ENCODE measurements at places on chromosomes 2 and 18. TPM values are rescaled to one million over a fixed set of nuclear protein-coding genes. Genes with fewer than 3 reads are reported as not detected.

DNA sequence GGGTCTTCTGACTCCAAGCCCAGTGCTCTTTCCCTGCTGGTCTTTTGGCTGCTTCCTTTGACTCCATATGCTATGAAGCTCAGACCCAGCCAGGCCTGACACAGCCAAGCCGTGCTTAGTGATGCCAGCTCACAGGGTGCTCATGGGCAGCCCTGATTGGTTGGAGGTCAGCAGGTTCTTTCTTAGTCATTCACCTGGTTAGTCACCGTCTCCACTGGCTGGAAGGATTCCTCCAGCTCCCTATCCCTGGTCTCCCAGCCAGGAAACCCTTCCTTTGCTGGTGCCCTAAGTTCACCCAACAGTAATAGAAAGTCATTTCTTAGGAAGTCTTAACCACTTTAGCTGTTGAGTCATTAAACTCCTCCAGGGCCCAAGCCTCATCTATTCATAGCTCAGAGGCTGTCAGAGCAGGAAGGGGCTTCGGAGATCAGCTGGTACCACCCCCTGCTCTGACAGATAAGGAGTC is 3.9 kb downstream of the KCNK3 start:
- DNase-seq = peak; percentile 71
- no peak overlapping the region for H3K4me3 ChIP-seq
- H3K27me3 ChIP-seq = no peaks in the 10 kb centered on the region
- H3K36me3 ChIP-seq = no peaks in the 10 kb centered on the region

DNA sequence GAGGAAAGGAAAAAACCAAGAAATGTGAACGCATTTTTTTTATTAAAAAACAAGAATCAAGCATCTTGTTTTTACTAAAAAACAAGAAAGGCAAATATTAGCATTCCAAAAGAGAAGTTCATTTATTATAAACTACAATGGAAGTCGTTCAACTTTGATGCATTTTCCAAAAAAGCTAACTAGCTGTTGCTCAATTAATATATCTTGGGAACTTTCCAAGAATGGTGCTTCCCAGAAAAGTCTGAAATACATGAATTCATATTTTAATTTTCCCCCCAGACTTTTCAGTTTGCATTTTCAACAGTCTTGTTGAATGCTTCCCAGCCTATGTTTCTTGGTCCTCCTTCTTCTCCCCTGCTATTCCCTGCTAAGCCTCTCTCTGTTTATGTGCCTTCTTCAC is 7.5 kb upstream of the RND3 start:
- no peaks in the 10 kb centered on the region for H3K4me1 ChIP-seq
- DNase-seq = no peak
- H3K27me3 ChIP-seq = no peaks in the 10 kb centered on the region
- no peak overlapping the region for H3K27ac ChIP-seq

Gene CD207
- 0.78 TPM for total RNA-seq

Gene KCNE4
- 10.9 TPM for total RNA-seq

Gene TRABD2A
- 1.1 TPM for total RNA-seq

Gene CCL20
- total RNA-seq = 0.45 TPM

DNA sequence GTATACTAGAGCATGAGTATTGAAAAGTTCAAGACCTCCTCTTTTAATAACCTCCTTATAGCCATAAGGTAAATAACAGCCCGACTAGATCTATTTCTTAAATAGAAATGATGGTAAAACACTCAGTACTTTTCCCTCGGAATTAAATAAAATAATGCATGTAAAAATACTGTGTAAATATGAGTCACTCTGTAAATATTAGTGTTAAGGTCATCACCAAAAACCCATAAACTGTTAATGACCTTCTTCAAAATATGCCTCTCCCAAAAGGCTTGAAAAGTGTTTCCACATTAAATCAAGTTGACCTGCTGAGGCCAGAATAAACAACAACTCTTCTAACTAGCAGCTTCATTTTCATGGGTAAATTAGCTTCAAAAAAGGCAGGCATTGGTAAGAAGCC is 25.3 kb upstream of the BZW1 start:
- no peaks in the 10 kb centered on the region for H3K27me3 ChIP-seq
- no peak for DNase-seq
- H3K4me1 ChIP-seq = no peaks in the 10 kb centered on the region
- H3K36me3 ChIP-seq = no peaks in the 10 kb centered on the region
- H3K4me3 ChIP-seq = no peak overlapping the region

Gene GCKR
- total RNA-seq = 2.4 TPM

DNA sequence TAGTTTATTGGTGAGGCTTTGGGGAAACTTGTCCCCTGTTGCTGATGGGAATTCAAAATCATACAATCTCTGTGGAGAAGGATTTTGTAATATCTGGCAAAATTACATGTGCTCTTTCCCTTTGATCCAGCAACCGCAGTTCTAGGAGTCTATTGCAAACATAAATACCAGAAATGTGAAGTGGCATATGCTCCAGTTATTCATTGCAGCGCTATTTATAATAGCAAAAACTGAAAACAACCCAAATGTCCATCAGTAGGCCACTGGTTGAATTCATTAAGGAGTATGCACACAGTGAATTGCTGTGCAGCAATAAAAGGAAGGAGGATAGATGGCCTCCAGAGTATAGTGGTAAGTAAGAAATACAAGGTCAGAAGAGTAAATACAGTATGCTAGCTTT is 76.5 kb downstream of the HNRNPLL start:
- no peak overlapping the region for H3K4me3 ChIP-seq
- H3K36me3 ChIP-seq = no peaks in the 10 kb centered on the region
- H3K27ac ChIP-seq = no peak overlapping the region
- DNase-seq = no peak
- no peaks in the 10 kb centered on the region for H3K4me1 ChIP-seq
- H3K27me3 ChIP-seq = no peaks in the 10 kb centered on the region

- DNase-seq = no peak
- H3K4me3 ChIP-seq = no peak overlapping the region
- no peaks in the 10 kb centered on the region for H3K27me3 ChIP-seq
- H3K36me3 ChIP-seq = no peaks in the 10 kb centered on the region
- H3K4me1 ChIP-seq = no peaks in the 10 kb centered on the region
- H3K27ac ChIP-seq = no peak overlapping the region
These were observed 75.4 kb upstream of the UBE2E3 start for GRCh38 chr2:180905002-180905401.

DNA sequence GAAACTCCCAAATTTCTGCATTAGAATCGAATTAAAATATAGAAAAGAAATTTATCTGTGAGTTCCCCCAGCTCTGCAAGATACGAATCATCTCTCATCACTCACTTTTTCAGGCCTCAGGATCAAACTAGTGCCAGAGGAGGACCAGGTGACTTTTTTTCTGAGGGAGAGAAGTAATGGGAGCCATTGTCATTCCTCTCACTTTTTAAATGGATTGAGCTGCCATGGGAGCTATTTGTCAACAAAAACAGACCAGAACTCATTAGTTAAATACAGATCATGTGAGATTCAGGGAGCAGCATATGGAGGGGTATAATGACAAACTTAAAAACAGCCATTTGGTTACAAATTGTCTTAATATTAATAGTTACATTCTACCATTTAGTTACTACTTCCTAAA is 594.4 kb downstream of the DPP10 start:
- DNase-seq = no peak
- H3K4me1 ChIP-seq = no peaks in the 10 kb centered on the region

- no peaks in the 10 kb centered on the region for H3K4me1 ChIP-seq
- H3K27me3 ChIP-seq = no peaks in the 10 kb centered on the region
- no peak for DNase-seq
These were observed 255.0 kb downstream of the CAMKMT start for GRCh38 chr2:44616667-44617155.

GRCh38 chr2:147826278-147827087 is 18.3 kb upstream of the ACVR2A start:
- H3K4me3 ChIP-seq = no peak overlapping the region
- no peak overlapping the region for H3K27ac ChIP-seq
- H3K27me3 ChIP-seq = no peaks in the 10 kb centered on the region

GRCh38 chr2:27856386-27856785 is 33.8 kb downstream of the RBKS start:
- no peaks in the 10 kb centered on the region for H3K4me1 ChIP-seq
- H3K36me3 ChIP-seq = no peaks in the 10 kb centered on the region
- H3K27ac ChIP-seq = no peak overlapping the region
- no peak for DNase-seq

- H3K27me3 ChIP-seq = no peaks in the 10 kb centered on the region
- H3K27ac ChIP-seq = no peak within 1 kb of the TSS
- no peaks in the 10 kb centered on the region for H3K36me3 ChIP-seq
- no peaks in the 10 kb centered on the region for H3K4me1 ChIP-seq
- peak; percentile 69 for DNase-seq
These were observed at the start of gene STAT4 for GRCh38 chr2:191150600-191151330. STAT4 (minus strand) TSS chr2:191150994; CDS start chr2:191148203, 2,791 bp downstream.

DNA sequence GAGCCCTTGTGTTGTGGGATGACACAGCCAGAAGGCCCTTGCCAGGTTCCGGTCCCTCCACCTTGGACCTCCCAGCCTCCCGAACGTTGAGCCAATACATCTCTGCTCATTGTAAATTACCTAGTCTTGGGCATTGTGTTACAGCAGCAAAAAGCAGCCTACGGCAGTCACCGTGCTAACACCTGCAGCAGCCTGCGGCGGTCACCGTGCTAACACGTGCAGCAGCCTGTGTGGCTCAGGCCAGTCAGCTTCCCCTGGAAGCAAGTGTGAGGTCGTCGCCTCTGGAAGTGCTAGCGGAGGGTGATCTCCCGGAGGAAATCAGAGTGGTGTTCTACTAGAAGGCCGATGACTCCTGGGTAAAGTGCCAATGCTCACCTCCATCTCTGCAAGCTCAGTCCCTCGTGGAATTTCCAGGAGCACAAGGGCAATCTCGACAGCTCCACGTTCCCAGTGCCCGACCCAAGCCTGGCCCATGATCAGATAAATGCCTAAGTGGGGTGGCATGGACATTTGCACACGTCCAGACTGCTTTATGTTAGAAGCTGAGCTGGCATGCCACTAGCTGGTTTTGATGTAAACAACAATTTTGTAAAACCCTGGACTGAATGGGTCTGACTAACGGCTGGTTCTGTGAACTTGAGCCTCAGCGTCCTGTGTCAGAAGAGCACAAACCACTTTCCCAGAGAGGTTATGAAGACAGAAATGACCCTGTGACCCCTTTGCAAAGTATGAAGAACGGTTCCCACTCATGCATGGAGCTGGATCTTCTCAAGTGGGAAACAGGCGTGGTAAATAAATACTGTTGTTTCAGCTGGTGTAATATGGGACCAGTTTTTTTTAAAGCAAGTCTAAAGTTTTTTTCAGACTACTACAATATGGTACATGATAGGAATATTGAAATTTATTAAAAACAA is 11.4 kb upstream of the CNDP1 start:
- DNase-seq = no peak
- H3K27ac ChIP-seq = no peak overlapping the region
- no peaks in the 10 kb centered on the region for H3K4me1 ChIP-seq
- H3K4me3 ChIP-seq = no peak overlapping the region
- no peaks in the 10 kb centered on the region for H3K27me3 ChIP-seq
- H3K36me3 ChIP-seq = no peaks in the 10 kb centered on the region

Gene MROH2A
- not detected for total RNA-seq

- no peaks in the 10 kb centered on the region for H3K4me1 ChIP-seq
- H3K36me3 ChIP-seq = no peaks in the 10 kb centered on the region
- DNase-seq = no peak
- no peak overlapping the region for H3K4me3 ChIP-seq
These were observed 64.7 kb upstream of the KLF7 start for GRCh38 chr2:207230261-207231105.

- H3K4me3 ChIP-seq = no peak overlapping the region
- H3K27me3 ChIP-seq = no peaks in the 10 kb centered on the region
- H3K27ac ChIP-seq = no peak overlapping the region
These were observed 402.8 kb downstream of the TXNL1 start for GRCh38 chr18:56235481-56236013.

Gene PID1
- total RNA-seq = 88.6 TPM

- H3K36me3 ChIP-seq = no peaks in the 10 kb centered on the region
- H3K27ac ChIP-seq = no peak overlapping the region
- H3K4me3 ChIP-seq = no peak overlapping the region
- no peaks in the 10 kb centered on the region for H3K4me1 ChIP-seq
- DNase-seq = no peak
- H3K27me3 ChIP-seq = no peaks in the 10 kb centered on the region
These were observed 283.4 kb upstream of the PARD3B start for GRCh38 chr2:204261846-204262245.

- no peak overlapping the region for H3K4me3 ChIP-seq
- no peaks in the 10 kb centered on the region for H3K27me3 ChIP-seq
- H3K4me1 ChIP-seq = peaks cover 1% of the 10 kb centered on the region
- H3K36me3 ChIP-seq = peaks cover 7% of the 10 kb centered on the region
- H3K27ac ChIP-seq = no peak overlapping the region
These were observed 15.9 kb downstream of the ZNF638 start for GRCh38 chr2:71347517-71347916.

GRCh38 chr18:36352384-36352783 is 54.9 kb downstream of the FHOD3 start:
- DNase-seq = no peak
- H3K36me3 ChIP-seq = no peaks in the 10 kb centered on the region
- H3K27me3 ChIP-seq = no peaks in the 10 kb centered on the region
- H3K4me1 ChIP-seq = no peaks in the 10 kb centered on the region
- no peak overlapping the region for H3K27ac ChIP-seq
- H3K4me3 ChIP-seq = no peak overlapping the region

DNA sequence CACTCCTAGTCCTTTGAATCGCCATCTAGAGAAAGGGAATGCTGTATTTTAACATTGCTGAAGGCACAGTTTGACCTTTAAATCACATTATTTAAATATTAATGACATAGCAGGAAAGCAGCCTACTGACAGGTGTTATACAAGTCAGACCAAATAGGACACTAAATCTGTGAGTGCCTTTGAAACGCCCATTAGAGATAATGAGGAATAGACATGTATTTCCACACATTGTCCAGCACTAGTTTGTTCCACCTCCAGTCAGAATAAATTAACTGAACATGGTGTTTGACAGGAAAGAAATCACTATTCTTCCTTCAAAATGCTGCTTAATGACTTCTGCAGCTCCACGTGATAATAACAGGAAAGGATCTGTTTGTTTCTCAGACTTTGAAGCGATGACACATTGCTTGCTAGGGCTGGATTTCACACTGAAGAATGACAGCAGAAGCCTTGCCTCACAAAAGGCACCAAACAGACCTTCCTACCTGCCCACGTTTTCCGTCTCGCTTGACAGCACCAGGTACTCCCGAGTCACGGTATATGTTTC is 90.5 kb upstream of the DDX18 start:
- no peak overlapping the region for H3K27ac ChIP-seq
- no peaks in the 10 kb centered on the region for H3K4me1 ChIP-seq
- no peak for DNase-seq
- no peak overlapping the region for H3K4me3 ChIP-seq
- no peaks in the 10 kb centered on the region for H3K27me3 ChIP-seq
- no peaks in the 10 kb centered on the region for H3K36me3 ChIP-seq

Gene GTF2A1L
- not detected for total RNA-seq

Gene PROM2
- 1.4 TPM for total RNA-seq
